Stimulated activated naive CD8-positive, alpha-beta T cell treated with anti-CD3 and anti-CD28 coated beads, Interleukin-15, Interleukin-2, amounts not matched to agents 100 U/mL and 50 U/mL, for 24 hours (primary cell): ENCODE measurements at places on chromosomes 13 and 19.

GRCh38 chr13:48782429-48782840 lies 128.7 kb downstream of the CYSLTR2 start:
- no peak for DNase-seq

- no peak for DNase-seq
Measured at GRCh38 chr13:113864273-113864890, 506 bp upstream of the GAS6 start.

DNA sequence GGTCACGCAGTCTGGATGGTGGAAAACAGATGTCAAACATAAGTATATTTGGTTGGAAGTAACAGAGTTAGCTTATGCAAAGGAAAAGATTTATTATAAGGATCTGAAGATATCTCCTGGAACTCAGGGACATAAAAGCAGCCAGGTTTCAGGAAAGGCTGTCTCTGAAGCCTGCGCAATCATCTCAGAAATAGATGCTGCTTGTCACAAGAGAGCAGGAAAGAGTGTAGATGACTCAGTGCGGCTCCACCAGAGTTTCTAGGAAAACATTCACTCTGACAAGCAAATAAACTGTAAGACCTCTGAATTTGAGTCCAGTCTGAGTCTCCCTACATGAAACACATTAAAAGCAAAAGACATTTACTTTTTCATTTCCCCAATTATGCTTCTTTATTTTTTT lies 220.4 kb upstream of the HTR2A start:
- DNase-seq: no peak

- DNase-seq: no peak
Measured at GRCh38 chr19:16041991-16042386, 34.3 kb upstream of the TPM4 start.

GRCh38 chr19:15321739-15322138 lies 10.6 kb downstream of the BRD4 start:
- DNase-seq: no peak

DNA sequence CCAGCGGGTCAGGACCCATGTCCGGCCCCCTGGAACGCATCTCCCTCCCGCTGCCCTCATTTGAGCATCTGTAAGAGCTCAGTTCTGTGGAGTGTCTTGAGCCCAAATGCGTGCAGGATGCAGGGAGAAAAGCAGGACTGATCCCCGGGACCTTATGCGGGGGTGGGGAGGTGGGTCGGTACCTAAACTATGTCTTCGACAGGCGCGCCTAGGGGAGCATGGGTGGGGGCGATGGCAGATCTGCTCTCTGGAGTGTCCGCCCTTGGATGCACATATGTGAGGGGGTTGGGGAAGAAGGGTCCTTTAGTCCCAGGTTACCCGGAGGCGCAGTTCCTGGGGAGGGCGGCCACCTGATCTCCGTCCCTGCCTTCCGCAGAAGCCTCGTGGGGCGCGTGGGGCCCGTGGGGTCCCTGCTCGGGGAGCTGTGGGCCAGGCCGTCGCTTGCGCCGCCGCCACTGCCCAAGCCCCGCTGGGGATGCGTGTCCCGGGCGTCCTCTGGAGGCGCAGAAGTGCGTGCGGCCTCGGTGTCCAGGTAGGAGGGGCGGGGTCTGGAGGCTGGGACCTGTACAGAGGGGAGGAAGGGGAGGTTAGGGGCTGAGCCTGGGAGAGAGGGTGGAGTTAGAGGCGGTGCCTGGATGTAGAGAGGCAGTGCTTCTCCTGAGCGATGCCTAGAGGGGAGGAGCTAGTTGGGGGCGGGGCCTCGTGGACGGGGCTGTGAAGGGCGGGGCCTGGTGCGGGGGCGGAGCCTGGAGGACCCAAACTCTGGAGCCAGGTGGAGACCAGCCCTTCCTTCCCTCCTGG lies 2.9 kb downstream of the CILP2 start:
- DNase-seq: peak; percentile 86

DNA sequence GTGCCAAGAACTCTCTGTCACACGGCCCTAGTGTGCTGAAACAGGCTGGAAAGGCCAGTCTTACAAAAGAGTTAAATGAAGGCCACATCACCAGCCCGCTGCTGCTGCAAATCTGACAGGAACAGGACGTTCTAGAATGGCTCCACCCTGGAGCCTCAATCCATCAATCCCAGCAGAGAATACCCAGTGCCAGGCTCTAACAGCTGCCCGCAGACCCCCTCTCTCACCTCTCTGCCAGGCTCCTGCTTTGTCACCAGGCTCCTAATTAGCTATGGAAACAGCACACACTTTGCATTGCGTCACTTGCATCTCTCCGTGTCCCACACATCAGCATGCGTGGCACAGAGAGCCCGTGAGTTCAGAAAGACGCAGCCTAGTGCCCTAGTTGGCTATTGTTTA lies 314.1 kb downstream of the FOXO1 start:
- no peak for DNase-seq

DNA sequence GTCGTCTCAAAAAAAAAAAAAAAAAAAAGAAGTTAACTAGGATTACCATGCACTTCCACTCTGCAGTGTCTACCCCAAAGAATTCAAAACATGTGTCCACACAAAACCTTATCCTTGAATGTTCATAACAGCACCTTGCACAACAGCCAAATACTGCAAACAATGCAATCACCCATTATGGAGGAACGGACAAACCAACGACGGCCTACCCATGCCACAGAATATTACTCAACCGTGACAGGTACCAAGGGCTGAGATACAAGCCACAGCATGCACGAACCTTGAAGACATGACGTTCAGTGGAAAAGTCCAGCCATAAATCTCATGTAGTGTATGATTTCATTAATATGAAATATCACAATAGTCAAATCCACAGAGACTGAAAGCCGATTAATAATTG lies 3.0 kb upstream of the SHISA7 start:
- no peak for DNase-seq

GRCh38 chr19:49836176-49837008 lies 14.6 kb upstream of the PTOV1 start:
- DNase-seq: no peak

- DNase-seq: no peak
Measured at GRCh38 chr13:23159760-23160637, 20.8 kb upstream of the SGCG start.

- peak; percentile 80 for DNase-seq
Measured at GRCh38 chr19:42386974-42387707, 3.0 kb downstream of the CNFN start.

DNA sequence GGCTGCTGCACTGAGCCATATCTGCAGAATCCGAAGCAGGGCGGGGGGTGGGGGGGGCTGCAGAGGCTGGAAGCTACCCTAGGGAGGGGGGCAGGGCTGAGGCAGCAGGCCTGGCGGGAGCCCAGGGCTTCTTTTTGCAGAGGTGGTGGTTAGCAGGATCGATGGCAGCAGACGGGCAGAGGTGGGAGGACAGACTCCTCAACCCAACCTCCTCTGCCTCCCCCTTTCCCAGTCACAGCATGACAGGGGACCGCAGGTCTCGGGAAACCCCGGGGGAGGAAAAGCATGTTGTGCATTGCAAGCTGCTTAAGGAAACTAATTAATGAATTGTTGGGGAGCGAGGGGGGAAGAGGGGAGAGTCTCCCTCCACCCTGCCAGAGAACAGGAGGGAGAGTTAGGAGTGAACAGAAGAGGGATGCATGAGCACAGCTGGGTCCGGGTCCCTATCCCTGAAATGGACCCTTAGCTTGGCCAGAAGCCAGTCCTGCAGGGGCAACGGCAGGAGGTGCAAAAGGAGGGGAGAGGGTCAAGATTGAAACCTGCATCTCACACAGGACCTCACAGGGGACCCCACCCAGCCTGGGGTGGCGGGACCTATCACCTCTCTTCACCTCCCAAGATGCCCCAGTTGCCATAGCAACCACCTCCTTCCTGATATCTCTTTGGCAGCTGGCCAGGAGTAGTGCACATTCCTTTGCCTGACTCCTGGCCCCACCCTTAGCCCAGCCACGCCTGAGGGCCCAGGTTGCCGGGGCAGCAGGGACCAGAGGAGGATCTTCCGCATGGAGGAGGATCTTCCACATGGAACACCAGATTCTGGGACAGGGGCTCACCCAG lies 1.8 kb downstream of the FXYD7 start:
- no peak for DNase-seq

DNA sequence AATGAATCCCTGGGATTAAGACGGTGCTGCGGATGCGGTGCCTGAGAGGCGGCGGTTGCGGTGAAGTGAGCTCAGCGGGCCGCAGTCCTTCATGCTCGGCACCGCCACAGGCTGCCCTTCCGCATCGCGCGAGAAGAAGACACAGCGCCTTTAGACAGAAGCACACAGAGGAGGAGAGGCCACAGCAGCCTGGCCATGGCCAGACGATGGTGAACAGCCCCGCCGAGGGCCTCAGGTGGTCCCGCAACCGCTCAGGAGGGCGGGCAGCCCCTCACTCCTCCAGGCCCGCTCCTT lies 459.2 kb downstream of the MYO16 start:
- DNase-seq: no peak

- DNase-seq: no peak
Measured at GRCh38 chr19:3821156-3821555, 35.0 kb upstream of the MATK start.

DNA sequence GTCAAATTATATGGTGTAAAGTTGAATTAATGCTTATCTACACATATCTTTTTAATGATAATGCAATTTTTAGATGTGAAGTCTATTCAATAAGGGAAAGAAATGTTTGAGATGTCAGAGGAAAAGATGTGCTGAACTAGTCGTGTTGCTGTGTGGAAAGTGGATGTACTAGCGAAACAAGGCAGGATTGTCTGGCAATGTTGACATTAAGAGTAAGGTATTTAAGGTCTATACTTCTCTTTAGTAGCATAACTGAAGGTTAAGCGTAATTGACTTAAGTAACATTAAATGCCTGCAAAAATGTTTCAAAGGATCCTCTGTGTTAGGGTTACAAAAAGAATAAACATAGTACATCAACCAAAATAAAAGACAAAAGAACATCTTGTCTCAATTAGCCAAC lies 787.3 kb upstream of the KLHL1 start:
- DNase-seq: no peak

DNA sequence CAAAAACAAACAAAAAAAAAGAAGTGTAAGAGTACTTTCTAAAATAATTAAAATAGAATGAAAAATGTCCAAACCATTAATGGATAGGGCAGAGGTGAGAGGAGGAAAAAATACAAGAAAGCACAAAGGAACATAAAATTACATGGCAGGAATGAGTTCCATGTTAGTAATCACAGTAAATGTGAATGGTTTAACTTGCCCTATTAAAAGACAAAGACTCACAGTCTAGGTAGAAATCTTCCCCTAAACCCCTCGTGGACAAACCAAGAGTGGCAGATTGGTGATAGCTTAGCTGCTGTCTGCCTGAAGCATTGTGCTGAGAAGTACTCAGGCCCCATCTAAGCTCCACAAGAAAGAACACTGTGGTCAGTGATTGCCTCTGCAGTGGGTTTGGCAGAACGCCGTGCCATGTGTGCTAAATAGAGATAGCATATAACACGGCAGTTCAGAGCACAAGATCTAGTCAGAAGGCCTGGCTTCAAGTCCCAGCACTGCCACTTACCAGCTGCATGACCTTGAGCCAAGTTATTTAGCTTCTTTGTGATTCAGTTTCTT lies 103.5 kb downstream of the DPF1 start:
- DNase-seq: no peak

- peak; percentile 50 for DNase-seq
Measured at GRCh38 chr19:51887522-51888498, at the start of gene ZNF577. TSS of gene ZNF577 (minus strand) at chr19:51887951. CDS start at chr19:51880382, 7,569 bp downstream.

GRCh38 chr13:101331731-101332130 lies 84.6 kb downstream of the NALCN start:
- no peak for DNase-seq

DNA sequence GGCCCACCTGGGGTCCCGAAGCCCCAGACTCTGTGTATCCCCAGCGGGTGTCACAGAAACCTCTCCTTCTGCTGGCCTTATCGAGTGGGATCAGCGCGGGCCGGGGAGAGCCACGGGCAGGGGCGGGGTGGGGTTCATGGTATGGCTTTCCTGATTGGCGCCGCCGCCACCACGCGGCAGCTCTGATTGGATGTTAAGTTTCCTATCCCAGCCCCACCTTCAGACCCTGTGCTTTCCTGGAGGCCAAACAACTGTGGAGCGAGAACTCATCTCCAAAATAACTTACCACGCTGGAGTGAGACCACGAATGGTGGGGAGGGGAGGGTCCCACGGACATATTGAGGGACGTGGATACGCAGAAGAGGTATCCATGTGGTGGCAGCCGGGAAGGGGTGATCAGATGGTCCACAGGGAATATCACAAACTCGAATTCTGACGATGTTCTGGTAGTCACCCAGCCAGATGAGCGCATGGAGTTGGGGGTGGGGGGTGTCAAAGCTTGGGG lies 1.0 kb upstream of the ICAM5 start:
- DNase-seq: peak; percentile 64

DNA sequence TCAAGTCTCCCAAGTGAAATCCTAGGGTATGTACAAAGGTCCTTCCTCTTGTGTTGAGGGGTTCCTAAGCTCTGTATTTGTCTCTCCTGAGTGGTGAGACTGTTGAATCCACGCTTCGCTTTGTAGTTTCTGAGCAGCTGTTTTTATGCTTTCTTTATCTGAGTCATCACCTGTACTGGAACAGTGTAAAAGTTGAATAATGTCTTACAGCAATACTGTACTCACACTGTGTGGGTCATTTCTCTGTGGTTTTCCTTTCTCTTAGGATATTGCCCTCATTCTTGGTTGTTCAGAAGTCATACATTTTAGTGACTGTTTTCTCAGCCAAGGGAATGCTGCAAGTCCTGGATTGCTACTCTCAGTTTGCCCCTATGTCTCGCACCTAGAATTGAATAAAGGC lies 1596.6 kb downstream of the SLITRK5 start:
- DNase-seq: no peak

DNA sequence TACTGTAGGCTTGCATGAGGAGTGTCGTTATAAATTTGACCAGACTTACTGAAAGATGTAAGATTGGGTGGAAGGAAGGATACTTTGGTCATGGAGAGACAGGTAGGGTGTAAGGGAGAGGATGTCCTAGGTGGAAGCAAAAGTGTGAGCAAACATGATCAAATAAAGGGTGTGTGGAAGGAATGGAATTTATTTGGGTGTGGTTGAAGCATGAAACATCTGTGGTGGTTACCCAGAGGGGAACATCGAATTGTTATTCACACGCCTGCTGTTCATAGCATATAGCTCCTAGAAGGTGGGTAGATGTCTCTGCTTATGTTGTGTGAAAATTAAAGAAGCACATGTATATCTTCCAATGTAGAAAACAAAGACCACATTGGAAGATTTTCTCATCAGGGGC lies 157.7 kb downstream of the ATP8A2 start:
- DNase-seq: no peak

GRCh38 chr19:13954185-13954584 lies 1.9 kb downstream of the DCAF15 start:
- no peak for DNase-seq

DNA sequence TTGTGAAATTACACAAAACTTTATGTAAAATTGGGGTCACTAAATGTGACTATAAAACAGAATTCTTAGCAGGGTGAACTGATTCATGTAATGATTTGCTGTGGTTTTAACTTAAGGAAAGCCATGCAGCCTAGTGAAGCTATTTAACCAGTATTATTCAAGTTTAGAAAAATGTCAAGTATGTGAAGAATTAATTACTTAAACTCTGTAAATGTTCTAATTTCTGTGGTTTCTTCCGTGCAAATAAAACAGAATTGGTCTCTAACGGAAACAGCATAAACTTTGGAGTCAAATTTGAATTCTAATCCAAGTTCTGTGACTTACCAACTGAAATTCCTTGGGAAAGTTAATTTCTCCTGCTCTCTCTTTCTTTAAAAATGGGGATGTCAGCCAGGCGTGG lies 13.3 kb downstream of the CDC16 start:
- DNase-seq: no peak
